ENCODE measurements at places on chromosomes 1 and 21. TPM values are rescaled to one million over a fixed set of nuclear protein-coding genes. Genes with fewer than 3 reads are reported as not detected.

Gene CNKSR1
- 50.5 TPM for total RNA-seq

Gene KCNK1
- total RNA-seq, result 18.7 TPM

Gene CAMTA1
- total RNA-seq, result 76.3 TPM

Gene PLEKHA6
- 37.8 TPM for total RNA-seq

Gene FLG
- total RNA-seq, result 0.02 TPM

Gene COL24A1
- total RNA-seq, result 0.33 TPM

Gene ECM1
- total RNA-seq, result 33.8 TPM

Gene HPDL
- 8.6 TPM for total RNA-seq

Gene SMYD3
- total RNA-seq, result 19.4 TPM

Gene ATP1A4
- 0.27 TPM for total RNA-seq

DNA sequence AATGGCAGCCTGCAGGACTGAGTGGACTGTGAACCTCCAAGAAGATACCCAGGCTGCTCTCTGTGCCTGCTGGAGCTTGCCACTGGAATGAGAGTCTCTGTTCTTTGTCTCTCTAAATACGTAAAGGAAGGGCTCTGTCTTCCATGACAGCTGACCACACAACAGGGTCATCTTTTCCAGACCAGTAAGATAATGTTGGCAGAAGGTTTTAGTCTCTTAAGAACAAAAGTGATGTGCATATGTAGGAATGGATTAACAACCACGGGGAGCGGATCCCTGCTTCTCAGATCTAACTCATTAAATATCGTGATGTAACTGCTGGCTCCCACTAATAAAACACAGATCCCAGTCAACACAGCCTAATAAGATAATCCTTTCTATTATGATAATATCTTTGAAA, 67.5 kb downstream of the MAP10 start:
- DNase-seq, result no peak

DNA sequence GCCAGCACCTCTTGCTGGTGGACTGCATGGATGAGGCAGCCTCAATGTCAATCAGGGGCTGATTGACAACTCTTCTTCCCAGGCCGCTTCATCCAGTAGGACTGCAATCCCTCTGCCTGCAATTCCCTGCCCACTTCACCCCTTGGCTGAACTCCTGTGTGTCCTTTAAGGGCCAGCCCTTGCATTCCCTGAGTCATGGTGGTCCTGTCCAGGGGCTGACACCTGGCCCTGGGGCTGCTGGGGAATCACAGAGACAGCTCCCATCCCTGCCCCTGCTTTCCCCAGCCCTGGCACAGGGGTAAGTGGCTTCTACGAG, 4.6 kb upstream of the EPS8L3 start:
- DNase-seq, result no peak

DNA sequence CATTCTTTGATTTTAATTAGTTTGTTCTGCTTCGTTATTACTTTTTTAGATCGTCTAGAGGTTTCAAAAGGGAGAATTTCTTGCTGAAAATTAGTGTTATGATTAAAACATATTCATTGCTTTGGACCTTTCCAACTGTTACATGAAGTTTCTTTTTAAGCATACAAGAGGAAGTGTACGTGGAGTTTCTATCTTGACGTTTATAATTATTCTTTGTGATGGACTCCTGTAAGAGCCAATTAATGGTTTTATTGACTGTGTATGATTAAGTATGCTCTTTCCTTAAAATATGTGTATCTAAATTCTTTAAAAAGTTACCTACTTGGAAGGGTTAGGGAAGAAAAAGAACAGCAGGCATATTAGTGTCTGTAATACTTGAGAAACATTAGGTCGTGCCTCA, 37.8 kb downstream of the SPEN start:
- no peak for DNase-seq

DNA sequence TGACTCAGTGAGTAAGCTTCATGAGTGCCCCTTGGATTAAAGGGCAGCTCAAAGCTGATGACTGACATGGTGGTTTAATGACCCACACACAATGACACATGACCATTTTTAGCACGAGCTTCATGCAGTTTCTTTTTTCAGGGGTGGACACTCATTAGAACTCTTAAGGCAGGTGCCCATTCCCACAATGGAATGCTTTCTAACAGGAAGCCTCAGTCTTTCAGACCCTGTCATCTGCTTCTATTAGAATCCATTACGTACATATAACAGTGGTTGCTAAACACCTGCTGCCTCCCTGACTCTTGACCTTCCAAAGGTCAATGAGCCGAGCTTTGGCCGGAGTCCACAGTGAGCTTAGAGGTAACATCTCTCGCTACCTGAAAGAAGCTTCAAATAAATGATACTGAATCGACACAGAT, 27.4 kb downstream of the AKNAD1 start:
- DNase-seq, result no peak

DNA sequence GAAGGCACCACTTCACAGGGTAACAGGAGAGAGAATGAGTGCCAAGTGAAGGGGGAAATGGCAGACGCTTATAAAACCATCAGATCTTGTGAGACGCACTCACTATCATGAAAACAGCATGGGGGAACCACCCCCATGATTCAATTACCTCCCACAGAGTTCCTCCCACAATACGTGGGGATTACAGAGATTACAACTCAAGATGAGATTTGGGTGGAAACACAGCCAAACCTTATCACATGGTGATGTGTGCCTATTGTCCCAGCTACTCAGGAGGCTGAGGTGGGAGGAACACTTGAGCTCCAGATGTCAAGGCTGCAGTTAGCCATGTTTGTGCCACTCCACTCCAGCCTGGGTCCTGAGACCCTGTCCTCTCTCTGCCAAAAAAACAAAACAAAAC, 56.0 kb upstream of the DSCAM start:
- peak; percentile 10 for DNase-seq

GRCh38 chr1:33692206-33693188, 171.4 kb upstream of the HMGB4 start:
- no peak for DNase-seq

- no peak for DNase-seq
Observed at GRCh38 chr1:101237229-101237837, 514 bp downstream of the S1PR1 start.

DNA sequence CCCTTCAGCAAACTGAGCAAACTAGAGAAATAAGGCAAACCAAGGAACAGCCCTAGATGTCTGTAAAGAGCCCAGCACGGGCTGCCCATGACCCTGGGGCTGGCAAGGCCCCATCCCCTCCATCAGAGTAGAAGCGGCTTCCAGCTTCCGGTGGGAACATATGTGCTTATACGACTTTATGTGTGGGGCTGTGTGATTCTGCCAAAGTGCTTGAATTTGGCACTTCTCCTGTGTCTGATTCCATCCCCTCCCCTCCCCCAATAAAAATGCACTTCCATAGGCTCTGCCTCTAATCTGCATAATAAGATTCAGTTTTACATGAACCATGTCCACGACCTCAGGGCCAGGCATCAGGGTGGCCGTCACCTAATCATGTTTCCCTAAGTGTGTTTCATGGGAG, 236.6 kb downstream of the DSCAM start:
- no peak for DNase-seq

- no peak for DNase-seq
Observed at GRCh38 chr1:91335603-91336002, 69.0 kb downstream of the HFM1 start.

GRCh38 chr1:17612831-17613230, 73.3 kb downstream of the ARHGEF10L start:
- no peak for DNase-seq

- DNase-seq, result no peak
Observed at GRCh38 chr1:101174722-101175121, 62.1 kb upstream of the S1PR1 start.

DNA sequence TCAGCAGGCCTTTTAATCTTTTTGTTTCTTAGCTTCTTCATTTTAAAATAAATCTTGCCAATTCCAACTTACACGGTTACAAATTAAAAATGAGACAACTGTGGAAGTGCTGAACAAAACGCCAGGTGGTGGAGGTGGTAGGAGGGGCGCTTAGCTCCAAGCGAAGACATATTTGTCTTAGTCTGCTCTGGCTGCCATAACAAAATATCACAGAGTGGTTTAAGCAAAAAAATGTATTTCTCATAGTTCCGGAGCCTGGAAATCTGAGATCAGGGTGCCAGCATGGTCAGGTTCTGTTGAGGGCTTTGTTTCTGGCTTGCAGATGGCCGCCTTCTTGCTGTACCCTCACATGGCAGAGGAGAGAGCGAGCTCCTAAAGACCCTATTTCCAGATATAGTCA, 14.9 kb downstream of the IER5 start:
- no peak for DNase-seq

- DNase-seq, result no peak
Observed at GRCh38 chr1:41361495-41362356, 492 bp downstream of the FOXO6 start.

DNA sequence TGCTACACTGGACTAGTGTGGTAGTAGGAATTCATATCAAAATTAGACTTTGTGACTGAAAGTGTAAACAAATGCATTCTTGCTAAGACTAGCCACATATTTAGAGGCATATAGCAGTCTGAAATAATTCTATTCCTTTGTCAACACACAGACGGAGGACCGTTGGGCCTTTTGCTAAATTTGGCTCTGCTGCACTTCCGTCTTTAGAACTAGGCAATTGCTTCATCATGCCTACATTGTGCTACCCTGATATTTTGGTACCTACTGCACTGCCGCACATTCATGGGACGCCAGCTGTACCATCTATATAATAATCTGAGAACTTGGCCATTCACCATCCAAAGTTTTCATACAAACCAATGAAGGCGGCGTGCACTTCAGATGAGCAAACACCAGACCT, 346.8 kb downstream of the KIF26B start:
- DNase-seq, result no peak

DNA sequence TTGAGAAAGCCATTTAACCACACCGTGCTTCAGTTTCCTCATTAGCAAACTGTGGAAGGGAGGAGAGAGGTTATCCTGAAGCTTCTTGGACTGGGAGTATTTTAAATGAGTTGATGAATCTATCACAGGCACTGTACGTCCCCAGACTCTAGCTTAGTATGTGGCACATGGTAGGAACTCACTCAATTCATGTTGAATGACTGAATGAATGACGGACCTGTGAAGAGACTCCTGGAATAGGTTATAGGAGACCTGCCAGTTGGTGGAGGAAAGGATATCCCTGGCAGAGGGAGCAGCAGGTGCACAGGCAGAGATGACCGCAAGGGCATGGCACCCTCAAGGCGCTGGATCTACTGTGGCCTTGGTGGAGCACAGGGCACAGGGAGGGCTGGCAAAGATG, 118.5 kb downstream of the HMGB4 start:
- DNase-seq, result no peak

- DNase-seq, result no peak
Observed at GRCh38 chr1:55321942-55322341, 106.8 kb upstream of the USP24 start.

DNA sequence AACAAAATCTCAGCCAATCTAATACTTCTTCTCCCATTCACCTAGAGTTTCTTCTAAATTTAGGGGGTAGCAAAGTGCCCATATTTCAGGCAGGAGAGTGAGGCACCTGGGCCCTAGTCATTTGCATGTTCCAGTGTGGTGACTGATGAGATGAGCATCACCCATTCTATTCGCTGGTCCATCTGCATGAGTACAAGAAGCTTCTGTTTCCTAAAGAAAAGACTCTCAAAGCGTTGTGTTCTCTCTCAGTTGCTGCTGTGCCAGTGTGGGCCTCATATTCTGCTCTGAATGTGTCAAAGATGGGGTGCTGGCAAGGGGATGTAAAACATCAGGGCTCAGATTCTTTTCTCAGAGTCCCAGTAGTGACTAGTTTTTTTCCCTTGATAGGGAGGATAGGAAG, 16.1 kb upstream of the DPYD start:
- no peak for DNase-seq
